ENCODE measurements at places on chromosomes 5 and 9.

- DNase-seq: no peak
Measured at GRCh38 chr5:143172739-143173138, 230.7 kb downstream of the NR3C1 start.

DNA sequence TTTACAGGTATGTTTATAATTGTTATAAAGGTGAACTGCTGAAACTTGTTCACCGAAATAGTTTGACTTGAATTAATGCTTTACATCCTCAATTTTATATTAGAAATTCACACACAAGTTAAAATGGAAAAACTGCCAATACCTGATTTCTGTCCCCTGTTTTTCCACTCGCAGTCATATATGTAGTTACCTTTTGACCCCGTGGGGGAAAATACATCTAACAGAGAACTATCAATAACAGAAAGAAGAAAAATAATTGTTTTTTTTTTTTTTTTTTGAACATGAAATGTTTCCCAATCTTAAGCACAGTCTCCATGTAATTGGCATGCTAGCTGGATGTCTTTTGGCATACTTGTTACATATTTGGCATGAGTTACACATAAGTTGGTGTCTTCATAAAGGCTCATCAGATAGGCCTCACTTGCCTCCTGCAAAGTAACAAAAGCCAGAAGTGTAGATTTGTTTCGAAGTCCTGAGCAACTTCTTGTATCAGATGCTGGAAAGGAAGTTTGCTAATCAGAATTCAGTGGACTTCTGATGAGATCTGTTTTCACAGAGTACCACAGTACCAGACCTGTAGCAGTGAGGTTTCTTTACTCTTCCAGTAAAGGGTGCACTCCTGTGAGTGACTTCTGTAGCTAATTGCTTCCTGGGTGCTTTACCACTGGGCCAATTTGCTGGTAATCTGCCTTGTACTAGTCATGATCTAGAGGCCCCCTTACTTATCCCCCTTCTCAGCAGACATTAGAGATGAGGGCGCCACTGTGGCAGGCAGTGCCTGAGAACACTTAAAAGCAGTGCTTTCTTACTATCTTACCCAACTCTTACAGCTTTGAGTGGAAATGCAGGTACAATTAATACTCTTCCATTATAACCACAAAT is 36.2 kb upstream of the CXXC5 start:
- DNase-seq: no peak

DNA sequence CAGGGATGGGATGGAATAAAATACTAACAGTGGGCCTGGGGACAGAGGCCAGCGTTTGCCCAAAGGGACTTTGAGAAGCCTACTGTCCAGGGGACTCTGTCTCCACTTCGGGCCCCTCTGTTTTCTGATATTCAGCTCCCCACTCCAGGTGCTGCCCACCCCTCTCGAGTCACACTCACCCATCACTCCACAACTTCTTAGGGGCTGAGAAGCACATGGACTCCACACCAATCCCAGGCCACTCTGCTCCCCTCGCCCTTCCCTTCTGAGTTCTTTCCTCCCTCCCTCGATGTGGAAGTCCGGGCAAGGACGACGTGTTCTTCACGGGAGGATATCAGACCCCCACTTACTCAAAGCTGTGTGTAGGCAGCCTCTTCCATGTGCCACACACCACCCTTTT is 124.5 kb downstream of the BARX1 start:
- DNase-seq: no peak

GRCh38 chr9:3525096-3525835 is 535 bp downstream of the RFX3 start:
- DNase-seq: no peak

DNA sequence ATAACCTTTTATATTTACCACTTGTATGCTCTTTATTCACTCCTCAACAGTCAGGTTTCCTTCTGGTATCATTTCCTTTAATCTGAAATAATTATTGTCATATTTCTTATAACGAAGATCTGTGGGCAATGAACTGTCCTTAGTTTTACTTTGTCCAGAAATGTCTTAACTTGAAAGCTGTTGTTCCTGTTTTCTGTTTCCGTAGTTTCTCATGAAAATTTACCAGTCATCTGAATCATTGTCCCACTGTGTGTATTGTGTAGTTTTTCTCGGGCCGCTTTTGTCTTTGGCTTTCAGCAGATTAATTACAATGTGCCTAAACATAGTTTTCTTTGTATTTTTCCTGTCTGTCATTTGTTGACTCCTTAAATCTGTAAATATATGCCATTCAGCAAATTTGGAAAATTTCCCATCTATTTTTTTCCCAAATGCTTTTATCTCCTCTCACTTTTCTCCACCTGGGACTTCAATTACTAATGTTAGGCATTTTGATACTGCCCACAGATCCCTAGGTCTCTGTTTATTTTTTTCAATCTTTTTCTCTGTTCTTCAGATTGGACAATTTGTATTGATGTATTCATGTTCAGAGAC is 74.9 kb downstream of the PDE8B start:
- DNase-seq: no peak

- no peak for DNase-seq
Measured at GRCh38 chr5:12661617-12662370, 757.5 kb upstream of the CTNND2 start.

- DNase-seq: peak; percentile 81
Measured at GRCh38 chr9:4235871-4236804, 63.7 kb downstream of the GLIS3 start.

DNA sequence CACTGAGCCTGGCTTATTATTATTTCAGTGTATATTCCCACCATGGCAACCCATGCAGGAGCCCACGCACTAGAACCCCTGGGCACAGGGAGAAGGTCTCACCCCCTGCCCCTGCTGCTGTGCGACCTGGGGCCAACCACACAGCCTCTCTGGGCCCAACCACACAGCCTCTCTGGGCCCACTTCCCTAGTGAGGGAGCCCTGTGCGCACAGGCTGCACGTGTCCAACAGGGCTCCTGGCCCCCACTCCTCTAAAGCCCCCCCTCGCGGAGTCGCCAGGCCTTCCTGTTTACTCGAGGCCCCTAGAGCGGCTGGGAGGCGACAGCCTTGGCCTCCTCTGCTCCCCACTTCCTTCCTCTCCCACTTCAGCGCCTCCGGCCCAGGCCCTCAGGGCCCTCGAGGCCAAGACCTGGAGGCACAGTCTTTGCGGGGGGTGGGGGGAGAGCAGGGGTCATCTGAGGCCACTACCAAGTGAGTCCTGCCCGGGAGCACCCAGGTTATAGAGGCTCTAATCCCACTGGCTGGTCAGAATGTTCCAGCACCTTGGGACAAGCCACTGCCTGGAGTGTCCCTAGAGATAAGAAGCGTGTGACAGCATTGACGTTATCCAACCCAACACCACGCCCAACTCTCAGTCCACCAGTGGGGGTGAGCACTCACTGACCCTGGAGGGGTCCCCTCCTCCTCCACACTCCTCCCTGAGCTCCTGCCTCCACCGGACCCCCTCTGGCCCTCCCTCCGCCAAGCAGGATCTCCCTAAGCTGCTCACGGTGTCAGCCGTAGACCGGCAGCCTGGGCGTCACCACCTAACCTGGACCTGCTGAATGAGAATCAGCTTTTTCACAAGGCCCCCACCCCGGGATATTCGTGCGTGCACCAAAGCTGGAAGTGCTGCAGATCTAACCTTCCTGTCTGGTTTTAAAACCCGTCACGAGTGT is 7.9 kb upstream of the ENG start:
- DNase-seq: no peak

GRCh38 chr9:105062222-105062855 is 134.4 kb upstream of the ABCA1 start:
- no peak for DNase-seq

GRCh38 chr9:93818827-93819472 is 136.2 kb downstream of the BARX1 start:
- DNase-seq: no peak

GRCh38 chr5:69035665-69036064 is 58.1 kb upstream of the SLC30A5 start:
- DNase-seq: no peak

- no peak for DNase-seq
Measured at GRCh38 chr9:109597496-109597895, 99.4 kb upstream of the PTPN3 start.

GRCh38 chr9:35892051-35892450 is 14.0 kb upstream of the HRCT1 start:
- DNase-seq: no peak

GRCh38 chr9:18385696-18386490 is 88.1 kb upstream of the ADAMTSL1 start:
- DNase-seq: no peak

- DNase-seq: no peak
Measured at GRCh38 chr9:133635533-133636531, at the start of gene DBH. DBH (plus strand) TSS chr9:133636363; CDS start chr9:133636372, 9 bp downstream.

DNA sequence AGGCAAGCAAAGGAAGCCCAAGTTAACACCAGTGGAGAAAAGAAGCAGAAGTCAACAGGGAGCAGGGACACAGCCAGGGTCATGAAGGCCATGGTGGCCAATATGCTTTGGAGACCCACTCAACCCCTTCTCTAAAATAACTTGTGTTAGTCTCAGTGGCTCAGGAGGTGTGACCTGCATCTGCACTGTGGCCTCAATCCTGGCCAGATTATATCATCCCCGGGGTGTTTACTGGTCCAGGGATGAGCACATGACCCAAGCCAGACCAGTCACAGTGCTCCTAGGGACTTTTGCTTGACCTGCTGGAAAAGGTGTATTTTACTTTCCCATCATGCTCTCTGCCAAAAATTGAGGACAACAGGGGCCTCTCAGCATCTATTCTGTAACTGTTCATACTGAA is 105.2 kb downstream of the DPYSL3 start:
- no peak for DNase-seq

DNA sequence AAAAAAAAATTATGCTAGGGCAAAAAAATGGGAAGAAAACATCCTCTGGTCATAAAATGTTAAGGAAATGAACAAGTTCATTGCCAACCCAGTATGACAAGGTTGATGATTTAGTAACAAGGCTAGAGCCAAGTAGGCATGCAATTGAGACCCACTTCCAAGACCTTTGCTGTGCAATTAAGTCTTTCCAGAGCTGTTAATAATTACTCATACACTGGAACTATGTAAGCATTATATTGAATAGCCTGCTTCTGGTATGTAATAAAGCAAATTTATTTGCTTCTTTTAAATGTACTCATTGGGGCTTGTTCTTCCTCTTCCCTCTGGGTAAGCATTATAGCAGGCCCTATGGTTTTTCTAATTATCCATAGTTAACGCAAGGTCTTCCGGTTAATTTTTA is 32.5 kb upstream of the SNAPC3 start:
- DNase-seq: no peak

GRCh38 chr9:118529624-118530214 is 825.5 kb downstream of the TLR4 start:
- DNase-seq: no peak

- DNase-seq: no peak
Measured at GRCh38 chr5:11322133-11322532, 561.1 kb upstream of the DAP start.

GRCh38 chr5:78377056-78377717 is 16.8 kb downstream of the SCAMP1 start:
- DNase-seq: no peak

- no peak for DNase-seq
Measured at GRCh38 chr5:97635553-97635952, 452.5 kb upstream of the RIOK2 start.

GRCh38 chr9:124254261-124254682 is 3.5 kb upstream of the NEK6 start:
- DNase-seq: no peak

DNA sequence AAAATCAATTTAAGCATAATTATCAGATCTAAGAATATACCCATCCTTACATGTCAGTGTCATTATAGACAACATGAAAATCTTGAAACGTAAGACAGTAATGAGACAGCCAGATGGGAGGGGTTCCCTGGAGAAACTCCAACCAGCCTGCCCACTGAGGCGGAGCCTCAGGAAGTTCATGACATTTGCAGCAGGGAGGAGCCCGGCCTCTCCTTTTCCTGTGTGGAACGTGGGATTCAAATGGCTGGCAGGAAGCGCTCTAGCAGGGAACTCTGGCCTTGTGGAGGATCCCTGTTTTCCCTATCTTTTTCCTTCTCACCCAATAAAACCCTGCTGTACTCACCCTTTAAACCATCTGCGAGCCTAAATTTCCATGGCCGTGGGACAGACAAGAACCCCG is 176.6 kb upstream of the KCNN2 start:
- no peak for DNase-seq

- no peak for DNase-seq
Measured at GRCh38 chr5:118233606-118234005, 754.7 kb downstream of the DTWD2 start.

- DNase-seq: no peak
Measured at GRCh38 chr5:100762995-100763394, 140.1 kb downstream of the ST8SIA4 start.

DNA sequence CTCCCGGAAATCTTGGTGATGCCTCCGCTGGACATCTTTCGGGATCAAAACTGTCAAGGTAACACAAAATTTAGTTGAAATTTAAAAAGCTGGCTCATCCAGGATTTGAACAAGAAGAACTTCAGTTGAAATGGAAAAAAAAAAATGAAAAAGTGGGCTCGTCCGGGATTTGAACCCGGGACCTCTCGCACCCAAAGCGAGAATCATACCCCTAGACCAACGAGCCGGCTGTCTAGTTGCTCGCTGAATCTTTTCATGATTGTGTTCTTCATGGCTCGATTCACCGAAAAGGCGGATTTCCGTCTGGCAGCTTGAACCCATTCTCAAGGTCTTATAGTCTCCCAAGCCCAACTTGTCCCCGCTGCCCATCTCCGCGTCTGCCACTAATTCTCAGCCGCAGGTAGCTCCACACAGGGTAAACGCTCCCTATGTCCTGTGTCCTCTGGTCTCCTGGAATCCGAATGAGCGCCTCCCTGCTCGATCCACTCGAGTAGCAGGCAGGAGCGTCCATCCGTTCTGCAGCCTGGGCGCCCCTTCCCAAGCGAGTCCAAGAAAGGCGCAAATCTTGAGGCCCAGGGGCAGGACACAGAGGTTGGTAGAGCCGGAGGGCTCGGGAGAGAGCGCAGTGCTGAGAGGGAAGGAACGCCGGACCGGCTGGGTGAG is 16.2 kb downstream of the TRIM7 start:
- DNase-seq: no peak

GRCh38 chr9:9847750-9848149 is 765.1 kb downstream of the PTPRD start:
- no peak for DNase-seq

GRCh38 chr9:21316860-21317259 is 11.7 kb upstream of the IFNA5 start:
- DNase-seq: no peak

DNA sequence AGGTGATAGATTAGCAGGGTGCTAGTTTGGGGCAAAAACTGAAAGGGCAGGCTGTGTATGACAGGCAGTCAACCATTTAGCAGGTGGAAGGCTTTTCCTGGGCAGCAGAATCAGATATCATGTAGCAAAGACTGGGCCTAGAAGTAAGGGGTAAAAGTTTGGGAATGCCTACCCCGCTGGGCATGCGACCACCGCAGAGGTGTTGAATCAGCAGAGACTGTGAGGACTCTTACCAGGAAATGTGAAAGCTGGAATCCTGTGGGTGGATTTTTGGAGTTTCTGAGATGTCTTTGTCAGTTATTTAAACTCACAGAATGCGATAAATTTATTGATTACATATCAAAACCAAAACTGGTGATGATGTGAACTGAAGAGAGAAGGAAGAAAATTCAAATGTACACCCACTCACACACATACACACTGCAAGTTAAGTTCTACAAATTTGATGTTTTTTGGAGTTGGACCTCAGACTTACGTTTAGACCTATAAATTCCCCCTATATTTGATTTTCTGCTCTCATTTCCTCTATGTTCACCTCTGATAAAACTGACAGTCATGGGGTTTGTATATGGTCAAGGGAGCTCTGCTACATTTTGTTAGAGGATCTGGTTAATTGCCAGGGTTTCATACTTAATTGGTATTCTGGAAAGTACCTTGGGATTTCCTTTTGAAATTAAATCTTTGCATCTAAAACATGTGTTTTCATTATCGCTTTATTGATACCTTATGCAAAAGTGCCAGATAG is 333.6 kb downstream of the CSNK1G3 start:
- DNase-seq: no peak

GRCh38 chr9:131868766-131869165 is 128.9 kb upstream of the RAPGEF1 start:
- DNase-seq: no peak

Data from kidney epithelial cell (primary cell).